ENCODE measurements at places on chromosomes 12 and 14.

DNA sequence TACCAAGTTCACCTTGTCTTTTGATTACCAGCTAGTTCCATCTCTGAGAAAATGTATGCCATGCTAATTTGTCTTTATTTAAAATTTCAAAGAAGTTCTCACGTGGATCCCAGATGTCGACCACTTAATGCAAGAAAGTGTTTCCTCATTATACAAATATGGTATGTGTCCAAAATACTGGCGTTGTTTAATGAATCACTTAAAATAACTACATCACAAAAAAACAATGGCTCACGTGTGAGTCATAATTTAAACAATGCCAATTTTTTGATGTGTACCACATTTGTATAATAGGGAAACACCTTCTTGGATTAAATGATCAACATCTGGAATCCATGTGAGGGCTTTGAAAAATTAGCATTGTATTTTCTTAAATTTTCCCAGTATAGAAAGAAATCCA, 40.8 kb downstream of the DBX2 start:
- peak; percentile 7 for DNase-seq

GRCh38 chr12:24441458-24441857, 492.0 kb upstream of the SOX5 start:
- no peak for DNase-seq

- DNase-seq = no peak
Observed at GRCh38 chr14:51209457-51209856, 30.6 kb upstream of the TMX1 start.

GRCh38 chr14:48974994-48975393, 611.2 kb downstream of the RPS29 start:
- no peak for DNase-seq

Measured in PC-3 (cell line).